ENCODE measurements at places on chromosomes 3 and 15. TPM values are rescaled to one million over a fixed set of nuclear protein-coding genes. Genes with fewer than 3 reads are reported as not detected.

- no peak overlapping the region for H3K27ac ChIP-seq
- H3K4me1 ChIP-seq, result peaks cover 2% of the 10 kb centered on the region
- no peaks in the 10 kb centered on the region for H3K36me3 ChIP-seq
- H3K4me3 ChIP-seq, result no peak overlapping the region
These were observed 202.2 kb upstream of the CTNNB1 start for GRCh38 chr3:40996827-40997710.

DNA sequence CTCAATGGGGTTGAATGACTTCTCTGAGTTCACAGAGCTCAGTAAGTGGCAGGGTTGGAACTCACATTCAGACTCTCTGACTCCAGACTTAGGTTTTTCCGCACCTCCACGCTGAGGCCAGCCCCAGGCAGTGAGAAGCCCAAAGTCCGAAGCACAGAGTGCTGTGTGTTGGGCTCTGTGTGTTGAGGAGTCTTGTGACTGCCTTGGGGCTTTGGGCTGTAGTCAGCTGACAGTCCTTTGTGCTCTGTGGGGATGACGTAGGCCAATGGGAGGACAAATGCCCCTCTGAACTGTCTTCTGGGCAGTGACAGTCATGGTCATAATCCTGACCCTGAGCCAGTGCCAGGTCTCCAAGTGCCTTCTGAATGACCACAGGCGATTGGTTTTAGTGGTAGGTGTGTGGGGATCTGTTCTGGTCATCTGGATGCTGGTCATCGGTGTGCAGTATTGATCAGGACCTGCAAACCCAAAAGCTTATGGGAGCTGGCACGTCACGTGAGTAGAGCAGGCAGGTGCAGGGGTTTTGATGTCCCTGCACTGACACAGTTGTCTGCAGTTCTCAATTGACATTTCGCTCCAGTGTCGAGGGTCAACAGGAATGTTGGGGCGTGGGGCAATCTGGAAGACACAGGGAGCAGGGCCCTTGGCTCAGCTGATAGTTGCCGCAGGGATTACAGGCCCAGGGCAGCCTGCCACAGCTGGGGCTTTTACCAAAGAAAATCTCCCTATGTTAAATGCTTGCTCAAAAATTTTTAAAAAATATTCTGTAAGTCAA, 45.3 kb downstream of the CAPN3 start:
- H3K27me3 ChIP-seq, result no peaks in the 10 kb centered on the region
- no peak overlapping the region for H3K4me3 ChIP-seq
- H3K4me1 ChIP-seq, result peaks cover 12% of the 10 kb centered on the region

GRCh38 chr3:146374146-146374545, 95.2 kb downstream of the PLSCR2 start:
- no peaks in the 10 kb centered on the region for H3K36me3 ChIP-seq
- H3K4me3 ChIP-seq, result no peak overlapping the region
- no peak for DNase-seq
- no peaks in the 10 kb centered on the region for H3K27me3 ChIP-seq
- no peak overlapping the region for H3K27ac ChIP-seq

DNA sequence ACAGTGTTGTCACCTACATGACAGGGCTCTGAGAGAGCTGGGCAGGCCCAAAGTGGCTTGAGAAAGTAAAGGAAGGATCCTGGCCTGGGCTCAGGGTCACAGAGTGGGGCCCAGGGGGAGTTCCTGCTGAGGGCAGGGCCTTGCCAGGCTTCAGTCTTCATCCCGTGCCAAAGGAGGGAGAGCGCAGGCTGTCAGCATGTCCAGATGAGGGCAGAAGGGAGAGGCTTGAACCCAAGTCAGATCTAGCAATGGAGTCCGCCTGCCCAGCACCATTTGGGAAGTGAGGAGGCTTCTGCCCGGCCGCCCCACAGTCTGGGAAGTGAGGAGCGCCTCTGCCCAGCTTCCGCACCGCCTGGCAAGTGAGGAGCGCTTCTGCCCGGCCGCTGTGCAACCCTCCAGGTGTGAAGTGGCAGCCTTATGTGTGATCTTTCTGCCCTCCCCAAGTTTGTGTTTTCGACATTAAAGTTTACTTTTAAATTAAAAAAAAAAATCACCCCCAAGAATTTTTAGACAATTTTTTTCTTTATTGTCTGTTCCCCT, 303.6 kb upstream of the PROK2 start:
- no peak overlapping the region for H3K27ac ChIP-seq
- no peak for DNase-seq
- no peaks in the 10 kb centered on the region for H3K4me1 ChIP-seq
- H3K4me3 ChIP-seq, result no peak overlapping the region

GRCh38 chr3:59438492-59438891, 388.7 kb upstream of the CFAP20DC start:
- H3K4me3 ChIP-seq, result no peak overlapping the region
- no peaks in the 10 kb centered on the region for H3K27me3 ChIP-seq
- no peak overlapping the region for H3K27ac ChIP-seq
- no peaks in the 10 kb centered on the region for H3K36me3 ChIP-seq

- no peaks in the 10 kb centered on the region for H3K36me3 ChIP-seq
- H3K4me3 ChIP-seq, result no peak overlapping the region
- no peak overlapping the region for H3K27ac ChIP-seq
- no peaks in the 10 kb centered on the region for H3K4me1 ChIP-seq
- no peak for DNase-seq
These were observed 82.9 kb downstream of the SCN11A start for GRCh38 chr3:38968891-38969290.

DNA sequence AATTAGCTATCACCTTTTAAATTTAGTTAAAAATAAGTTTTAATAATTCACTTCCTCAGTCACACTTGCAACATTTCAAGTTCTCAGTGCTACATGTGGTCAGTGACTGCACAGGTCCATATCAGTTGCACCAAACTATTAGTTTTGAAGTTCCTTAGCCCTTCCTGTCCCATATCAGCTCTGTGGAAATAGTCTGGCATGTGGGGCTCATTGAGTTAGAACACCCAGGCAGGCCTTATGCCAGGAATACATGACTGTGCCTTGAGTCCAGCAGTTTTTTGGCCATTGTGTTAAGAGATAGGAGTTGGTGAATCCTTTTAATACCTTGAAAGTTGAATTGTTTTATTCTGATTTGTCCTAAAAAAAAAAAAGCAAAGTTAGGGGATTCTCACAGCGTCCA, 153.7 kb upstream of the BFSP2 start:
- DNase-seq, result no peak
- no peak overlapping the region for H3K27ac ChIP-seq
- H3K36me3 ChIP-seq, result no peaks in the 10 kb centered on the region

DNA sequence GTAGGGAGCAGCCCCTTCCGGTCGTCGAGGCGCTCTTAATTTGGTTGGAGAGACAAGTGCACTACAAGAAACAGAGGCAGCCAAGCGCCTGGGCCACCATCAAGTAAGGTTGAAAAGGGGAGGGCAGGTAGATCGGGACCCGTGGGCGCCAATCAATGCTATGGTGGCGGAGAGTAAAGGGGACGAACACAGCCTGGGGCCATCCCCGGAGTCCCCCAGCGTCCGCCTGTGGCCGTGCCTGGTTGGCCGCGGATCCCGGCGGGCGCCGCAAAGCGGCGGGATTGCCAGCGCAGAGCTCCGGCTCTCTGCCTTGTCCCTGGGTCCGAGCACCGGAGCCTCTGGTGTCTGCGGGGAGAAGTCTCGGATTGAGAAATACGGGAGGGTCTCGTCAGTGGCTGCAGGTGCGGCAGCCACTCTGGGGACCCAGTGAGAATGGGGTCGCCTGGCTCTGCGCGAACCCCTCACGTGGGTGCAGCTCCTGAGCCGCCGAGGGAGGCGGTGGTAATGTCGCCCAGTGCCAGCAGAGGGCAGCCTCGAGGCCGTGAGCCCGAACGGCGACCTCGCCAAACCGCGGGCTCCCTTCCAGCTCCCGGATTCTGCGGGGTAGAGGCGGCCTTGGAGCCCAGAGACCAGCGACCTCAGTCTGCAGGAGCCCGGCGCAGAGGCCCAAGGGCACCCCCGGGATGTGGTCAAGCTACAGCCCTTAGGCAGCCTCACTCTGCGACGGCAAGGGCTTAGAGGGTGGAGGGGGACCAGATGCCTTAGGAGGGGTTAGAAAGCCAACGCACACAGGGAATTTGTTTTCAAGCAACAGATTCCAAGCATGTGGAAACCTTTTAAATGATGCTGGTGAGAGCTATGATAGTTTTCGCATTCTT, 10.8 kb downstream of the FOXL2 start:
- DNase-seq, result peak; percentile 90
- H3K27ac ChIP-seq, result no peak overlapping the region
- peaks cover 55% of the 10 kb centered on the region for H3K27me3 ChIP-seq
- H3K4me1 ChIP-seq, result peaks cover 36% of the 10 kb centered on the region

GRCh38 chr3:101513419-101513986, 491 bp upstream of the SENP7 start:
- H3K36me3 ChIP-seq, result no peaks in the 10 kb centered on the region
- H3K27ac ChIP-seq, result peak overlapping the region; percentile 90
- H3K27me3 ChIP-seq, result peaks cover 10% of the 10 kb centered on the region
- H3K4me3 ChIP-seq, result peak overlapping the region; percentile 86

- no peak overlapping the region for H3K4me3 ChIP-seq
- peaks cover 48% of the 10 kb centered on the region for H3K4me1 ChIP-seq
- H3K27me3 ChIP-seq, result no peaks in the 10 kb centered on the region
- no peak overlapping the region for H3K27ac ChIP-seq
- peaks cover 9% of the 10 kb centered on the region for H3K36me3 ChIP-seq
- DNase-seq, result no peak
These were observed 146.5 kb downstream of the FNDC3B start for GRCh38 chr3:172185907-172186306.

- no peak overlapping the region for H3K4me3 ChIP-seq
- DNase-seq, result peak; percentile 59
- no peaks in the 10 kb centered on the region for H3K4me1 ChIP-seq
These were observed 68.7 kb upstream of the BLM start for GRCh38 chr15:90648137-90649070.

DNA sequence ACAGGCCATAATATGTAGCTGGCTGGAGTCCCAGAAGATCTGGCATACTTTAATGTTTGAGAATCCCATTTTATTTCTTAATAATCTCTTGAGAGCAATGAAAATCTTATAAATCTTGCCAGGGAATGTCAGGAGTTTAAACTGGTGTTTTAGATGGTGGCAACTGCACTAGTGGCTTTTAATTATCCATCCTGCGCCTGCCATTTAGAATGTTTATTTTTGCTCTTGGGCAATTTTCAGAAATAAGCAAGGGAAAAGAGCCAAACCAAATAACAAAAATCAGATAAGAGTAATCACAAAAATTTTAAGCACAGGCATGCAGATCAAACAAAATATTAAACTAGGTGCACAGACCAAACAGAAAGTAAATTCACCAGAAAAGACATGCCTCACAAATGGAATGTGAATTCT, 41.9 kb upstream of the UBP1 start:
- DNase-seq, result no peak
- no peaks in the 10 kb centered on the region for H3K27me3 ChIP-seq
- H3K36me3 ChIP-seq, result no peaks in the 10 kb centered on the region
- H3K27ac ChIP-seq, result no peak overlapping the region
- no peaks in the 10 kb centered on the region for H3K4me1 ChIP-seq

DNA sequence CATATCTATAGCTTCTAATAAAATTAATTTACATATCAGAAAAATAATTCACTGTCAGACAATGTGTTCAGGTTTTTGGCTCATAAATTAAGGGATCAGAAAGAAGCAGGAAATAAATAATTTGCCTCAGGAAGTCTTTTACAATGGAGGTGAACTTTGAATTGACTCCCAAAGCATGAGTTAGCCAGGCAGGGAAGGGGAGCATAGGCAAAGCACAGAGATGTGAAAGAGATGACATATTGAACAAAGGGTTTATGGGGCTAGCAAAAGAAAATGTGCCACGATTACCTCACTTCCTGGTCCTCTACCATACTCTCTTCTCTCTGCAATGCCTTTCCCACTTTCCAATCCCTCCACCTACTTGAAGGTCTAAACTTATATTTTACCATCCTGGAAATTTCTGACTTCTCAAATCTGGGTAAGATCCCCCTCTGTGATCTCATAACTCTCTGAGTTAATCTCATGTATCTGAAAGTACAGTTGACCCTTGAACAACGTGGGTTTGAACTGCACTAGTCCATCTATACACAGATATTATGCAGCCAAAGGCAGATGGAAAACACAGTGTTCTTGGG, 4.1 kb upstream of the HEXA start:
- no peak overlapping the region for H3K4me3 ChIP-seq
- DNase-seq, result no peak
- no peaks in the 10 kb centered on the region for H3K36me3 ChIP-seq
- H3K4me1 ChIP-seq, result peaks cover 11% of the 10 kb centered on the region
- H3K27me3 ChIP-seq, result no peaks in the 10 kb centered on the region
- H3K27ac ChIP-seq, result no peak overlapping the region

DNA sequence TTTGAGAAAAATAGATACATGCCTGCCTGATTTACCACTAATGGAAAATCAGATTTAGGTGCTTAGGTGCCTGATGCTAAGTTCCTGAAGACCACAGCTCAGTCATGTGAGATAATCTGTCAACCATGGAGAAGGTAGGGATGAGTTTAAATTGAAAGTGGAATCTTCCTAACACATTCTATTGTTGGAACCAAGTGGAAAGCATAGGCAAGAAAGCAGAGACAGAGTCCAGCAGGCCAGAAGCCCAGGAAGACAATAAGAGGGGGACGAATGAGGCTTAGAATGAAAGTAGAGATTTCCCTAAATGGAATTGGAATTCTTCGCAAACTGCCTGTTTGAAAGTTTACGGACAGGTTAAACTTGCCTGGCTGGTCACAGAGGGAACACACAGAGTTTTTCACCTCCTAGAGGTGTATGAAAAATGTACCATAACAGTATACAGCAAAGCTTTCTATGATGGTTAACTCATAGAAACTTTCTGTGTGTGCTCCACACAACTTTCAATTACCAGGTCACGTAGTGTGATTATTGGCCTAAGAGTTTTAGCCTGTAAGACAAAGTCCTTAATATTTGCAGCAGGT, 453.8 kb upstream of the KCNMB2 start:
- no peak overlapping the region for H3K27ac ChIP-seq
- H3K4me1 ChIP-seq, result peaks cover 36% of the 10 kb centered on the region
- H3K27me3 ChIP-seq, result no peaks in the 10 kb centered on the region
- no peak overlapping the region for H3K4me3 ChIP-seq
- no peaks in the 10 kb centered on the region for H3K36me3 ChIP-seq

DNA sequence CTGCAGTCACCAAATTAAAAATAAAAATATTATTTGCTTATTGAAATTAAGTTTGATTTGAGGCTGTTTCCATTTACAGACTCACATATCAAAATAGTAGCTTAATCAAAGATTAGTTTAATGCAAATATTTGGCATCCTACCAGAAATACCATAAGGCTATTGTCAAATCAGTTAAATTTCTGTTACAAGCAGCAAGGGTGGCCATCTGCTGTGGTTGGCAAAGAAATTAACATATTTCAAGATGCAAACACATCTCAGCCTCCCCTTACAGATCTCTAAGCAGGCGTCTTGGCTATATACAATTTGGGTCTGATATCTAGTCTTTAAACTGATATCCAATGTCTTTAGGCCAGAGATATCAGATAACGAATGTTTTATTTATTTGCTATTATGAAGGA, 83.2 kb upstream of the NEDD4 start:
- H3K4me3 ChIP-seq, result no peak overlapping the region
- no peak for DNase-seq
- no peaks in the 10 kb centered on the region for H3K4me1 ChIP-seq
- H3K27me3 ChIP-seq, result no peaks in the 10 kb centered on the region

- H3K4me1 ChIP-seq, result peaks cover 46% of the 10 kb centered on the region
- H3K36me3 ChIP-seq, result no peaks in the 10 kb centered on the region
- DNase-seq, result no peak
- H3K4me3 ChIP-seq, result no peak overlapping the region
These were observed 91.8 kb downstream of the FILIP1L start for GRCh38 chr3:100022506-100022905.

ACVR2B gene
- total RNA-seq, result 11.9 TPM

LINGO1 gene
- 0.62 TPM for total RNA-seq

CLDN16 gene
- total RNA-seq, result not detected

DNAH12 gene
- 0.05 TPM for total RNA-seq

ADGRG7 gene
- total RNA-seq, result not detected

FAM107A gene
- 19.0 TPM for total RNA-seq

All from psoas muscle (tissue), 8 donors.